ENCODE measurements at places on chromosomes 16 and 17.

GRCh38 chr17:74971842-74972106 lies 785 bp downstream of the HID1 start:
- DNase-seq = no peak

GRCh38 chr17:61318684-61319098 lies 81.0 kb upstream of the TBX2 start:
- no peak for DNase-seq

DNA sequence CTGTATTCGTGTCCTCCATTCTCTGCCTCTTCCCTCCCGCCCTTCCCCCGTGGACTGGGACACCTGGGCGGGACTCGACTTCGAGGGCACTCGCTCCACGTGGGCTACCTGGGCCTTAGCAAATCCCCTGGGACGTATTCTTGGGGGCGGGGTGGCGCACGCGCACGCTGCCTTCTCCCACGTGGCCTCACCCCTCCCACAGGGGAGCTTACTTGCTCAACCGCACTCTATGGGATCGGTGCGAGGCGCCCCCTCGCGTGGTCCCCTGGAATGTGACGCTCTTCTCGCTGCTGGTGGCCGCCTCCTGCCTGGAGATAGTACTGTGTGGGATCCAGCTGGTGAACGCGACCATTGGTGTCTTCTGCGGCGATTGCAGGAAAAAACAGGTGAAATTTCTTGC lies 3.5 kb downstream of the VMO1 start:
- DNase-seq = no peak

DNA sequence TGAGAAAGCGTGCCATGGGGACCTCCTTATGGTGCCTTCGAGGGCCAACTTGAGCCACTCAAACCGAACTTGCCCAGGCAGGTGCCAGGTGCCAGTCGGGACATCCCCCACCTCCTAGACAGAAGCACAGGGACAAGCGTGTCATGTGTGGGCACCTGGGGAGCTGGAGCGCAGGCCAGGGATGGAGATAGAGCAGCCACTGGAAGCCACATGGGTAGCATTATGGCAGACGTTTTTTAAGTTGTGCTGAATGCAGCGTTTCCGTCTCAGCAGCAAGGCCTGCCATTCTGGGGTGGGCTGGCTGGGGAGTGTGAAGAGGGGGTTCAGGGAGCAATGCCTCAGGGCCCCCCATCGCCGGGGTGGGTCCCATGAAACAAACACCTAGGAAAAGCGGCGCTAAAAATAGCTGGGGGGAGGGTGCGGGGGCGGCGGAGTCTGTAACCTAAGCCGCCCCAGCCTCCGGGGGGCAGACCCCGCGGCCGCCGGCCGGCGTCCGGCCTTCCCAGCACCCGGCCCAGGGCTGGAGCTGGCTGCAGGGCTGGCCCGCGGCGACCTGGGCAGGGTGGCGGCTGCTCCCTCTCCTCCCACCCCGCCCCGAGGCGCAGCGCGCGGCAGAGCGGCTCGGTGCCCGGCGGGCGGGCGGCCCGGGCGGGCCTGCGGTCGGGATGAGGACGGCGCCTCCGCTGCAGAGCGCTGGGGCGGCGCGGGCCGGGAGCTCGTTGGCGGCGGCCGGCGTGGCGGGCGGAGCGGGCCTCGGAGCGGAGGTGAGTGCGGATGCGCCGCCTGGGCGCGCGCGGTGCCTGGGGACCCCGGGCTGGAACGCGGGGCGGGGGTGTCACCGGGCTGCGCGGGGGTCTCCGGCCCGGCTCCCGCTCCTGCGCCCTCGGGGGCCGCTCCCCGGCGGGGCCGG lies at the start of gene ZNF469:
Gene ZNF469, plus strand, starts transcription at position 469 of the 910 bp plus-strand sequence. CDS start 44,512 bp downstream, outside the sequence.
- DNase-seq = peak; percentile 11

DNA sequence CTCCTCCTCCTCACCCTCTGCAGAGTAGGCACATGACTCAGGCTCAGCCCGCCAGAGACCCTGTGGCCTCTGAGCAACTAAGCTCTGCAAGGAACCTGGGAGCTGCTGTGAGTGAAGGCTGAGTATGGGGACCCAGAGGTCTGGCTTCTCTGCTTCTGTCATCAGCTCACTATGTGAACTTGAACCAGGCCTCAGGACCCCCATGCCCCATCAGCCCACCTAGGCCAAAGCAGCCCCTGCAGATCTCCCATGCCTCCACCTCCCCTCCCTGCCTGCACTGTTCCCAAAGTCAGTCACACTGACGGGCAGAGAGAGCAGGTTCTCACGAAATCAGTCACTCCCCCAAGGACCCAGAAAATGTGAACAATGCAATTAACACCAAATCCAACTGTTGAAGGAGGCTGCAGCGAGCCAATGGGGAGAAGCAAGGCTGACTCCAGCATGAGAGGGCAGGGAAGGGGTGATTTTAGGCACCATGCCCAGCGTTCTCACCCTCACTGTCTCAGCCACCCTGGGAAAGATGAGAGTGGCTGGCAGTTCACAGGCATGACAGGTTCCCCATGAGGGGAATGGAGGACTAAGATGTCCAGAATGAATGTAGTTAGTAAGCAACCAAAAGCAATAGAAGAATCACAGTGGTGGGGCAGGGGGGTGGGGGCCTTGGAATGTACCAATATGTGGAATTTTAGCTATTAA lies 60.6 kb downstream of the BEAN1 start:
- DNase-seq = no peak
